Kidney tubule cell (primary cell): ENCODE measurements at places on chromosomes 7 and 10.

GRCh38 chr10:59896191-59896590, 10.2 kb downstream of the CCDC6 start:
- no peak for DNase-seq

GRCh38 chr7:1738511-1738910, 68.4 kb downstream of the ELFN1 start:
- DNase-seq: no peak

GRCh38 chr7:108054537-108054936, 51.6 kb upstream of the LAMB1 start:
- DNase-seq: peak; percentile 21

DNA sequence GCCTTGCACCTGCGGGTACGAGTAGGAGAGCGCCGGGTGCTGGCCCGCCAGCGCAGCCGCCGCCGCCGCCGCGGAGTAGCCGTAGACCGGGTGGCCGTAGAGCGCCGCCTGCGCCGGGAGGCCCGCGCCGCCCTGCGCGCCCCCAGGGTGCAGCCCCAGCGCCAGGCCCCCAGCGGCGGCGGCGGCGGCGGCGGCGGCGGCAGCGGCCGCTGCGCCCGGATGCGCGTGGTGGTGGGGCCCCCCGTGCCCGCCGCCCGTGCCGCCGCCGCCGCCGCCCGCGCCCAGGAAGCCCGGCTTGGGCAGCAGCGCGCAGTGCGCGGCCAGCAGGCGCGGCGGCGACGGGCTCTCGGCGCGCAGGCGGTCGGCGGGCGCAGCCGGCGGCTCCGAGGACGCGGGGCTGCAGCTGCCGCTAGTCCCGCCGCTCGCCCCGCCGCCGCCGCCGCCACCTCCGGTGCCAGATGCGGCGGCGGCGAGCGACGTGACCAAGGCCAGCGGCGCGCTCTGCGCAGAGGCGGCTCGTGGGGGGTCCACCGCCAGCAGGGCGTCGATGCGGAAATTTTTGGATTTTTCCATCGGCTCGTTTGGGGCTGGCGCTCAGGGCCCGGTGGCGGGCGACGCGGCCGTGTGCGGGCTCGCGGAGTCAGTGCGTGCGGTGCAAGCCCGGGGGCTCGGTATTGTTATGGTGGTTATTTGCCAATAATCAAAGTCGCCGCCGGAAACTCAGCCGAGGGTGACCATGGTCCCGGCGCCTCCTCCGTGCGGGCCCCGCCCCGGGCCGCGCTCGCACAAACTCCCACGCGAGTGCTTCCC, 480 bp downstream of the MNX1 start:
- DNase-seq: peak; percentile 25

- no peak for DNase-seq
Measured at GRCh38 chr7:84245835-84246234, 51.2 kb upstream of the SEMA3A start.

DNA sequence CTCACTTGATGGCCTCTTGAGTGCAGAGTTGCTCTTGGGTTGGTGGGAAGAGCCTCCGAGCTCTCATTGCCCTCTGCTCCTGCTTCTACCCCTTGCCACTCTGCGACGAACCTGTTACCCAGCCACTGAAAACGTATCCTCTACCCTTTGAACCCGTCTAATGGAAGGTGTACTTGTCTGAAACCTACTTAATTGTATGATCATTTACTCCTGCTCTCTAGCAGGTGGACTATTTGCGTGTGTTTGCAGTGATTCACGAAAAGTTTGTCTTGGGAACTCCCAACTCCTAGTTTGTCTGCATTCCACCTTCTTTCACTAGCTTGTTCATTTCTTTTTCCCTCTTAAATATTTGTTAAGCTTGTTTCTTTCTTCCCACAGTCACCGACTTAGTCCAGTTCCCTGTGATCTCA, 503 bp downstream of the CROT start:
- DNase-seq: peak; percentile 33

DNA sequence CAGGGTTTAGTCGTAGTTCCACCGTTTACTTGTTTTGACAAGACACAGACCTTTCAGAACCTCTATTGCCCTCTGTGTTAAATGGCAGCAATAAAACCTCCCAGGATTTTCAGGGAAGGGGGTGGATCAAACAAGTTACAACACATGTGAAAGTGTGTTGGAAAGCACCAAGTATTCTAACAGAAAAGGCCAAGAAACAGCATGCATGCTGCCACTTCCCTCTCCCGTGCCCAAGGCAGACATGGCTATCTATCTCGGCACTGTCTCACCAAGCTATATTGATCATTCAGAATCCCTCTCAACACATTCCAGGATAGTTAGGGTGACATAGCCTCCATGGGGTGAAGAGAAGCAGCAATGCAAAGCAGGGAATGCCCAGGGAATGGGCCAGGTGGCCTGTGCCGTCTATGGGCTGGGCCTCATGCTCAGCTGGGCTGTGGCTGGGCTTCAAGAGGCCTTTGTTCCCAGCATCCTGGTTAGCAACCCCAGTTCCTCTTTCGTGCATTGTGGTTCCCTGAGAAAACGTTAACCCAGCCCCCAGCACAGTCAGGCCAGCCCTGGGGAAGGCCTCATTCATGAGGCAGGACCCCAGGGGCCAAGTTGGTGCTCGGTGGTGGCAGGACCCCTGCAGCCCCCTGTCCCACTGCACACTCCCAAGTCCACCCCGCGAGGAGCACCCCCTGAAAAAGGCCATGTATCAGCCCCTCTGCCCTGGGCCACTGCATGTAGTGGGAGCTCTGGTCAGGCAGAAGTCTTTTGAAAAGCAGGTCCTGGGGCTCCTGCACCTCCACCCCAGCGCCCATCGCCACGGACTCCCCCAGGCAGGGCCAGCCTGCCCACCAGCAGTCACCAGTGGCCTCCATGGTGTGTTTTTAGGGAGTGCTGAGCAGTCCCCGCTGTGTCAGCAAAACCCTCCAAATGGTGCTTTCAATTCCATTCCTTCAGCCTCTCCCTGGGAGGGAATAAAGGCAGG, 25.5 kb downstream of the VSIR start:
- DNase-seq: no peak

- DNase-seq: no peak
Measured at GRCh38 chr10:27104919-27105318, 4.6 kb upstream of the ANKRD26 start.

DNA sequence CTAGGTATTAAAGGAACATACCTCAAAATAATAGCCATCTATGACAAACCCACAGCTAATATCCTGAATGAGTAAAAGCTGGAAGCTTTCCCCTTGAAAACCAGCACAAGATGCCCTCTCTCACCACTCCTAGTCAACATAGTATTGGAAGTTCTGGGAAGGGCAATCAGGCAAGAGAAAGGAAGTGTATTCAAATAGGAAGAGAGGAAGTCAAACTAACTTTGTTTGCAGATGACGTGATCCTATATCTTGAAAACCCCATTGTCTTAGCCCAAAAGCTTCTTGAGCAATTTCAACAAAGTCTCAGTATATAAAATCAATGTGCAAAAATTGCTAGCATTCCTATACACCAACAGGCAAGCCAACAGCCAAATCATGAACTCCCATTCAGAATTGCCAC, 131.3 kb downstream of the FANK1 start:
- no peak for DNase-seq

DNA sequence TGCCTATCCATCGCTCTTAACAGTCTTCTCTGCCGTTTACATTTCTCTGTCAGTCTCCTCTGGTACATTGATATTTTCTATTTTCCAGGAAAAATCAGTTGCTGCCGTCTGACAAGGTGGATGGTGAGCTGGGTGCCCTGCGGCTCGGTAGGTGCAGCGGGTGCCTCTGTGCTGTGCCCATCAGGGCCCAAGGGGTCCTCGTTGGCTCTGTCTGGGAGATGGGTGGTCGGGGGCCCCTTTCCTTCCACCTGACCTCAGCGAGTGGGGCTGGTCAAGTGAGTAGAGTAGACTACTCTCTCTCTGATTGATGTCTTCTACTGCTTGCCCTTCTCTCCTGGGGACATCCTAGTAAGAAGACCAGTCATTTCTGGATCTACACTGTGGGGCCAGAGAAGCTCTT, 57.4 kb downstream of the MINDY4 start:
- no peak for DNase-seq
